Keratinocyte (primary cell): ENCODE measurements at places on chromosomes 1 and 21. TPM values are rescaled to one million over a fixed set of nuclear protein-coding genes. Genes with fewer than 3 reads are reported as not detected.

DNA sequence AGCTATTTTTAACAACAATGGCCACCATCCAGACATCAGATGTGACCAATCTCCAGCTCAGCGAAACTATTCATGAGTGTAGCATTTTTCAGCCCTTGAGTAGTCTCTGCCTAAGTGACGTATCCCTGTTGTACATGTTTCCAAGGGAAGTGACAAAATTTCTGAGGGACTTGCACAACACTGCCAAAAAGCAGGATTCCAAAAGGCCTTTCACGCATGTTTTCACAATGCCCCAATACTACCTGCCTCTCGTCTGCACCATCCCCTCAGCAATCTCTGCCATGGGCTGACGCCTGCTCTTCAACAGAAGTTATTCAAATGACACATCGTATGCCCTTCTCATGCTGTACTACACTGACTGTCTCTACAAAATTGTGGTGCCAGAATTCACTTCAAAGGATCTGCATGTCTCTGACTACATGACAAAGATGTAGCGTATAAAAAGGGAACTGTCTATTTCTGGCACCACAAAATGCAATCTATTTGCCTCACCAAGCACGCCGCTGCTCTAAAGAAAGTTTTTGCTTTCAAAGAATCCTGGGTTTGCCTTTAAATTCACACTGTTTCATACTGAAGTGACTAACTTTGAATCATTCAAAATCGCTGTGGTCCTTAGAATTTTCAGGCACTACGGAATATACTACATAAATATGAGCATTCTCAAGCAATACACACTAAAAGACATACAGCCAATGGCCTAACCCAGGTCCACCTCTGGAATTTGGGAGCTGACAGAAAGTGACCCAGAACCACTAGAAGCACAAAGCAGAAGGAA lies 32.9 kb downstream of the JAK1 start:
- no peaks in the 10 kb centered on the region for H3K27me3 ChIP-seq
- H3K4me1 ChIP-seq: peaks cover 14% of the 10 kb centered on the region
- H3K36me3 ChIP-seq: no peaks in the 10 kb centered on the region
- H3K4me3 ChIP-seq: no peak overlapping the region

The MANEAL gene
- polyA plus RNA-seq: 0.32 to 0.72 TPM (median 0.37 TPM) in 3 replicates

- no peaks in the 10 kb centered on the region for H3K27me3 ChIP-seq
- peaks cover 5% of the 10 kb centered on the region for H3K4me1 ChIP-seq
- no peaks in the 10 kb centered on the region for H3K36me3 ChIP-seq
- DNase-seq: no peak
- H3K4me3 ChIP-seq: no peak overlapping the region
Observed at GRCh38 chr1:107523736-107524135, 382.9 kb downstream of the NTNG1 start.

DNA sequence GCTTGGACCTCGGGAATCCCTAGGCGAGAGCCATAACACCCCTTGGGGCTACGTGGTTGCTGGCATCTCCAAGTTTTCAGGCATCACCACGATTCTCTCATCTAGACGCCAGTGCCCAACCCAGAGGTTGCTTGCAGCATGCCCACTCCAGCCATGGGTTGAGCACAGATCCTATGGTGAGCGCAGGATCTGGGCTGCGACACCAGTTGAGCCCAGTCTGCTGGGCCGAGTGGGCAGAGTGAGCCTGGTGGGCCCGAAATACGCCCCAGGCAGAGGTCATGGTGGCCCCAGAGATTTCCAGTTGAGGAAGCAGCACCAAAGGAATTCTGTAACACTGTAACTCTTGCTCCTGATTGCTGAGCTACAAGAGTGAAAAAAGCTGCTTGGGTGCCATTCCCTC lies 46.1 kb upstream of the GRIK1 start:
- DNase-seq: no peak
- H3K27ac ChIP-seq: no peak overlapping the region
- no peak overlapping the region for H3K4me3 ChIP-seq
- no peaks in the 10 kb centered on the region for H3K36me3 ChIP-seq

The CD2 gene
- not detected in 3 replicates for polyA plus RNA-seq

The DCST2 gene
- polyA plus RNA-seq: 0.11 to 0.46 TPM (median 0.14 TPM) in 3 replicates

DNA sequence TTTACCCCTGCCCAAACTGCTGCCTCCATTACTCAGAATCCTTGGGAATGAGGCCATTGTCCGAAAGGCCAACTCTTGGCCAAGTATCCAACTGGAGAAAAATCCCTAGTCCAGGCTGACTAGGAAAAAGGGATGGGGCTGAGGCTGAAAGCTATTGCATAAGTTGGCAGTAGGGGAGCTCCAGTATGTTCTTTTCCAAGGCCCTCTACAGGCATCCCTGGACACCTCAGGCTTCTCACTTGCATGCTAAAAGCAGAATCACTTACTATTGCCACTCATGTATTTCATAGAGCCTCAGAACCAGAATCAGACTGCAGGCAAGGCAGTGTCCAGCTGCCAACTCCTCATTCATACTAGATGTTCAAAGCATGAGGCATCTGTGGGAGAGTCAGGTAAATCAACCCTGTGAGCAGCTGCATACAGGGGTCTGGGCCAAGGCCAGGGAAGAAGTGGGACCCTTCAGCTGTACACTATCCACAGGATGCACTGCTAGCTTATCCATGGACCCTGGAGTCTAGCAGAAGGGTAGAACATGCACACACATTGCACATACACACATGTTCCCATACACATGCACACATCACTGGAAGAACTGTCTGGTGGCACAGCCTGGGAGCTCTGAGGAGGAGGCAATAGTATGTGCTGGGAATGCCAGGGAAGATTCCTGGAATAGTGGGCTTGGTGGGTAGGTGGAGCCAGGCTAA lies 195.3 kb downstream of the C1orf94 start:
- no peak overlapping the region for H3K4me3 ChIP-seq
- H3K4me1 ChIP-seq: no peaks in the 10 kb centered on the region
- peaks cover 8% of the 10 kb centered on the region for H3K27me3 ChIP-seq
- DNase-seq: no peak
- H3K27ac ChIP-seq: no peak overlapping the region
